ENCODE measurements at places on chromosomes 6 and 20. TPM values are rescaled to one million over a fixed set of nuclear protein-coding genes. Genes with fewer than 3 reads are reported as not detected.

The NKX2-2 gene
- total RNA-seq = not detected

The KCNQ2 gene
- not detected for total RNA-seq

The HCRTR2 gene
- not detected for total RNA-seq

The AHI1 gene
- 27.1 TPM for total RNA-seq

The PLG gene
- not detected for total RNA-seq

The NKX2-4 gene
- total RNA-seq = not detected

The RSPO4 gene
- not detected for total RNA-seq

The NR2E1 gene
- total RNA-seq = not detected

The SNRPB gene
- 99.8 TPM for total RNA-seq

The MCCD1 gene
- total RNA-seq = not detected

The TRIM38 gene
- total RNA-seq = 7.4 TPM

The NHSL1 gene
- 17.2 TPM for total RNA-seq

DNA sequence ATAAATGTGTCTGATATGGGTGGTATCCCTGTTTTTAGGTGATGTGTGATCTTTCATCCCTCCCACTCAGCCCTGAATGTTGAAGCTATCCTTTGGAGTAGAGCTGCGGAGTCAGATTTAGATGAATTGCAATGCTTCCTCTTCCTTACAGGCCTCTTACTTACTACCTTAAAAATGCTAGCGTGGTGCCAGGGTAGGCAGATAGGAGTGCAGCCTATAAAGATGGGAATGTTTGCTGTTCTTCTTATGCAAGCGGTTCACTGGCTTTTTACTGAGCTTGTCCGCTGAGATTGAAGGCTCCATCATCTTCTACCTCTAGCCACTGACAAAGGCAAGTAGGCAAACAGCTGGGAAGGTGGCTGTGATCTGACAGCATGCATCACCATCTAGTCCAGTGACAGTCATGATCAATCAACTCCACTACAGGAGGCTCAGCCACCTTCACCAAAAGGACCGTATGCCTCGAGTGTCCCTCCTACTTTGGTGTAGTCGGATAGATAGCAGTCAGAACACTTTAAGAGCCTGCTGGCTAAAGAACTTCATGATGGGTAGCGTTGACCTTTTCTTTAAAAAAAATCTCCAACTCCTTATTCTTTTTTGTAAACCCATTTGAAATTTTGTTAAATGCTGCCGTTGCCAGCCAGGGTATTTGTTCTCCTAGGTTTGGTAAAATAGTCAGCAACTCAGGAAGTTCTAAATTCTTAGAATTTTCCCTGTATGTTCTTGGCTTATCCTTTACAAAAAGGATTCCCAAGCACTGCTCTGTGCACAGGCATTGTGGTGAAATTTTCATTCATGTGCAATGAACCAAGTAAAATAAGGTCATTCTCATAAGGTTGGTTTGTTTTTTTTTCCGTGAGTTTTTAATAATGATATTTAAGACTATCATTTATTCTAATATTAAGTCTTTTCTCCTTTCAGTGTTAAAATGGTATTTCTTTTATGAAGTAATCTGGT lies 169.6 kb downstream of the MTHFD1L start:
- peak overlapping the region; percentile 95 for H3K27ac ChIP-seq
- no peaks in the 10 kb centered on the region for H3K27me3 ChIP-seq
- no peak for DNase-seq
- H3K36me3 ChIP-seq = peaks cover 22% of the 10 kb centered on the region
- no peak overlapping the region for H3K4me3 ChIP-seq
- H3K4me1 ChIP-seq = peaks cover 58% of the 10 kb centered on the region

DNA sequence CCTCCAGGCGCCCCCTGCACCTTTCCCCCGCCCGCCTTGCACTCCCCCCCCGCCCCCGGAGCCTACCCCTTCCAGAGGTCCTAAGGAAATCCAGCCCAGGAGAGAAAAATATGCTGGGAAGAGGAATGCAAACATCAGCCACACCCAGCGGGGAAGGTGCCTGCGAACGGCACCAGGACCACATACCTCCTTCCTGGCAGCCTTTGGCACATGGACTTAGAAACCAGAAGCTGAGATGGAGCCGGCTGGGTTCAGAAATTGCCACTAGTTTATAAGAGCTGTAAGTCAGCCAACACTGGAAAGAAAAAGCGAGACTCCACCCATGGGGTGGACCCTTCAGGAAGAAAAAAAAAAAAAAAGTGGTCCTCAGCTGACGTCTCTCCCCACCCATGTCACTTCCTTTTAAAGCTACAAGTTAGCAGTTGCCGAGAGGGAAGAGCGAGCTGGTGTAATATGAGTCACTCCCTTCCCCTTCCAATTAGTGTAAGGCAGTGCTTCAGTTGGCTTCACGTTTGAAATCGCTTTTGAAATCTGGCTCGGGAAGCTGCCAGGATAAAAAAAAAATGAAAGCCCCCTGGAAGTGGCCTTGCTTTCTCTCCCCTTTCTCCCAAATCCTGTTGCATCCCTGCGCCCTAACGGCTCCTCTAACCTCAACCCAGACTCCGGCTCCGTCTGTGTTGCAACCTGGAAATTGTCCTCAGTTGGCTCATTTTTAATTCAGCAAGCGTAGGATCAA lies at the start of gene AGPAT4:
AGPAT4 (minus strand) TSS at position 310 of the 736 bp plus-strand sequence. CDS start 41,848 bp downstream, outside the sequence.
- peaks cover 2% of the 10 kb centered on the region for H3K36me3 ChIP-seq
- no peak for DNase-seq
- H3K4me3 ChIP-seq = peak within 1 kb of the TSS; percentile 81
- H3K27me3 ChIP-seq = no peaks in the 10 kb centered on the region
- peak within 1 kb of the TSS; percentile 96 for H3K27ac ChIP-seq

DNA sequence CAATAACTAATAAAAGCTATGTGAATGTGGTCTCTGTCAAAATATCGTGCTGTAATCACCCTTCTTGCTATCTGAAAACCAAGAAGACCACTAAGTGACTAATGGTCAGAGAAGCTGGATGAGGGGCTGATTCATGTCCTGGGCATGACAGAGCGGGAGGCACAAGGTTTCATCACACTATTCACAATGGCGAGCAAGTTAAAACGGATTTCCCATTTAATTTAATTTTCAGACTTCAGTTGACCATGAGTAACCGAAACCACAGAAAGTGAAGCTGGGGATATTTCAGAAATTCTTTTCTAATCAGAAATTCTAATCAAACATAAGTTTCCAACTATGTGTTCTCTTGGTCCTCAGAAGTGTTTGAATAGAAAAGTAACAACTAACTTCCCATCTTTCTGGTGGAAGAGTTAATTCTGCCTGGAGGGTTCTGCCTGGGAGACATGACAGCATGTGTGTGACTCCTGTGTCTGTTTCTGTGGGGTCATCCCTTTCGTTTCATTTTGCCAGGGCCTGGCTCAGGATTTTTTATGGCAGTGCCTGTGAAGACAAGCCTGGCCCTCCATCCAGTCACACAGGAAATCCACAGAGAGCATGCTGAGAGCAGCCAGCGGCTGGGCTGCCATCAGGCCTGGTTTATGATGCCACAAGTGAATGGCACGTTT lies 98.9 kb downstream of the FAM120B start:
- no peak overlapping the region for H3K4me3 ChIP-seq
- H3K27me3 ChIP-seq = no peaks in the 10 kb centered on the region
- DNase-seq = no peak
- H3K4me1 ChIP-seq = peaks cover 32% of the 10 kb centered on the region
- peak overlapping the region; percentile 92 for H3K27ac ChIP-seq

DNA sequence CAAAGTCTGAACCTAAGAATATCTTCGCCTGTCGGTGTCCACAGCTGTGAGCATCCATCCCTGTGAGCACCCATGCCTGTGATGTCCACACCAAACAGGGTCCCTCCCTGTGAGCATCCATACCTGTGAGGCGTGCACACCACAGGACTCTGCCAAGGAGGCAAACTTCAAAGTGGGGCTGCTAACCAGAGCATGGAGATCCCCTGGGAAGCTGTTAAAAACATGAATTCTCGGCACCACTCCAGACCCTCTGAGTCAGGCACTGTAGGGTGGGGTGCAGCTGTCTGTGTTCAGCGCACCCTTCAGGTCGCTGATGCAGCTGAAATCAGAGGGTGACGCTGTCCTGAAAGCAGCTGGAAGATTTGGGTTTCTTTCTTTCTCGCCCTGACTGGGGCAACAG lies 85.4 kb upstream of the NXT1 start:
- DNase-seq = no peak
- H3K27me3 ChIP-seq = no peaks in the 10 kb centered on the region

- H3K4me3 ChIP-seq = no peak overlapping the region
- DNase-seq = no peak
- H3K27me3 ChIP-seq = no peaks in the 10 kb centered on the region
- no peaks in the 10 kb centered on the region for H3K36me3 ChIP-seq
- peaks cover 2% of the 10 kb centered on the region for H3K4me1 ChIP-seq
Measured at GRCh38 chr6:156713548-156713947, 63.6 kb upstream of the ARID1B start.

- no peak for DNase-seq
- peaks cover 61% of the 10 kb centered on the region for H3K4me1 ChIP-seq
- H3K27ac ChIP-seq = peak overlapping the region; percentile 89
- H3K36me3 ChIP-seq = no peaks in the 10 kb centered on the region
- H3K4me3 ChIP-seq = no peak overlapping the region
- no peaks in the 10 kb centered on the region for H3K27me3 ChIP-seq
Measured at GRCh38 chr6:30837432-30837831, 46.9 kb upstream of the DDR1 start.

DNA sequence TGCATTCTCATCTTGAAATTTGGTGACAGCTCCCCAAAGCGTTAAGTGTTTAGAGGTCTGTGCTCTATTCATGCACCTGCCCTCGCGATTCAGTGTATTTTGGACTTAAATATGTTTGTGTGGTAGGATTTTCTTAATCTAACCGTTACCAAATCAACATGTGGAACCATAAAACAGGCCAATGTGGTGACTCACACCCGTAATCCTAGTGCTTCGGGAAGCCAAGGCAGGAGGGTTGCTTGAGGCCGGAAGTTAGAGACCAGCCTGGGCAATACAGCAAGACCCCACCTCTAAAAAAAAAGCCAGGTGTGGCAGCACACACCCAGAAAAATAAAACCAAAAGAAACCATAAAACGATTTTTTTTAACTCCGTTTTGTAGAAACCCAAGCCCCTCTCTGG lies 31.5 kb downstream of the PYGB start:
- no peaks in the 10 kb centered on the region for H3K27me3 ChIP-seq
- H3K36me3 ChIP-seq = peaks cover 32% of the 10 kb centered on the region
- no peak overlapping the region for H3K27ac ChIP-seq
- H3K4me1 ChIP-seq = no peaks in the 10 kb centered on the region
- no peak overlapping the region for H3K4me3 ChIP-seq

- no peak for DNase-seq
- no peak overlapping the region for H3K4me3 ChIP-seq
- no peak overlapping the region for H3K27ac ChIP-seq
- no peaks in the 10 kb centered on the region for H3K27me3 ChIP-seq
Measured at GRCh38 chr6:93823489-93823888, 404.1 kb upstream of the EPHA7 start.

- H3K4me1 ChIP-seq = peaks cover 61% of the 10 kb centered on the region
- H3K27ac ChIP-seq = peak overlapping the region; percentile 96
- peak overlapping the region; percentile 92 for H3K4me3 ChIP-seq
- peaks cover 4% of the 10 kb centered on the region for H3K36me3 ChIP-seq
- DNase-seq = no peak
Measured at GRCh38 chr6:57173886-57174510, 1.9 kb downstream of the BAG2 start.

DNA sequence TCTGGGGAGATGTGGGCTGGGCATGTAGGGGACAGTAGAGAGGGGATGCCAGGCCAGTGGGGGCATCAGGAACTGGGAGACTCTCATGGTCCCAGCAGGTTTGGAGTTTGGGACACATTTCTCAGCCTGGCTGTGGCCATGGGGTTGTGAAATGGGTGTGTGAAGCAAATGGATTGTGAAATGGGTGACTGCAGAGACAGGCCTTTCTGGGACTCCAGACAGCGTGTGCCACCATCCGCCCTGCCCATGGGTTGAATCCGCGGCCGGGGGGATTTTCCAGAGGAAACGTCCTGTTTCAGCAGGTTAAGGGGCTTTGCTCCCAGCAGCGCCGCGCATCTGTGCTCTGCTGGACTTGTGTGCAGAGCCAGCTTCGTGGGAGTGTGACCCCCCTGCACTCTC lies 3.7 kb upstream of the PMEPA1 start:
- peak overlapping the region; percentile 43 for H3K4me3 ChIP-seq
- H3K36me3 ChIP-seq = peaks cover 4% of the 10 kb centered on the region
- peak overlapping the region; percentile 64 for H3K27ac ChIP-seq
- no peak for DNase-seq
- H3K27me3 ChIP-seq = no peaks in the 10 kb centered on the region

GRCh38 chr6:12528581-12529363 lies 187.8 kb upstream of the PHACTR1 start:
- peaks cover 3% of the 10 kb centered on the region for H3K36me3 ChIP-seq
- no peak for DNase-seq
- no peaks in the 10 kb centered on the region for H3K27me3 ChIP-seq
- no peak overlapping the region for H3K4me3 ChIP-seq

DNA sequence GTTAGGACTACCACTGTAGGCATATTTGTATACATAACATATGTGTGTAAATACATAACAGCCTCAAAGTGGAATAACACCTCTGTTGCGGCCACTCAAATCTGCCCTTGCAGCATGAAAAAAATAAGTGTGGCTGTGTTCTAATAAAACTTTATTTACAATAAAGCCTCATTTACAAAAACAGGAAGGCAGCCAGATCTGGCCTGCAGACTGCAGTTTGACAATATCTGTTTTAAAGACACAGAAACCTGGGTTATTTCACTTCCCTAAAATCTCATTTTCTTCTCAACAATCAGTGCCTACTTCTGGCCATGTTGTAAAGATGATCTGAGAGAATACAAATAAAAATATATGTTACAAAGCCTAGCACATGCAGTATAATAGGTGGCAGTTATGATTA lies 53.9 kb upstream of the SCML4 start:
- H3K27ac ChIP-seq = no peak overlapping the region
- H3K27me3 ChIP-seq = no peaks in the 10 kb centered on the region

DNA sequence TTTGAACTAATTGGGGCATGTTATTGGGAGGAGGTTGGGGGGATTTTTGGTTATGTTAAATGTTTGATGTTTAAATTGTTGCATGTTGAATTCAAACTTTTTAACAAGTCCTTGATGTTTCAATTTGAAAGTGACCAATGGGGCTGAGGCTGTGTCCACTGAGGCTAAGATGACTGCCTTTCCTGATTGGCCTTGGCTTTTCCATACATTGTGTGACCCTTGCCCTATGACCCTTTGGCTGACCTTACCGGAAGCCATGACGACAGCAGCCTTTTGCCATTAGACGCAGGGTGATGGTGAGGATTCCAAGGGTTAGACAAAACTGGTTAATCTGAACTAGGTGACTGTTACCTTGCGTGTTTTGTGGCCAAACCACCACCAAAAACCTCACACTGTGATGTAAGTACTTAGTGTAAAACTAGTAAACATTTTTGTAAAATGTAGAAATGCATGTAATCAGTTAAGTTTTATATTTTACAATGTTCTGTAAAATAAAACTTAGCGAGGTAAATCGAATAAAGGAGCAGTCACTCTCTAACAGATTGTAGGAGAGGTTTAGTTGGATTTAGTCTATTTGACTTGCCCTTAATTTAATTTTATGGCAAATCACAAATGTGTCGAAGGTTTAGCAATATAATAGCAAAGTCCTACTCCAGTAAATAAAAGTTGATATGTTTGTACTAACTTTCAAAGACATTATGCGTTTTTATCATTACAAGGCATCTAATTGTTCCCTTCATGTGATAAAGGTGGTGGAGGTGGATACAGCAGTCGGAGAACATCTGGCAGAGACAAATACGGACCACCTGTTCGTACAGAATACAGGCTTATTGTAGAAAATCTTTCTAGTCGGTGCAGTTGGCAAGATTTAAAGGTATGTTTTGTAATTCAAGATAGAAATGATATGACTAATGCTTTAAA lies 1.6 kb downstream of the SRSF6 start:
- H3K4me1 ChIP-seq = peaks cover 52% of the 10 kb centered on the region
- no peak for DNase-seq
- peaks cover 42% of the 10 kb centered on the region for H3K36me3 ChIP-seq
- H3K4me3 ChIP-seq = peak overlapping the region; percentile 80
- peak overlapping the region; percentile 83 for H3K27ac ChIP-seq

All from chondrocyte (in vitro differentiated cells).